ENCODE measurements at places on chromosomes 2 and 18.
A peak's percentile ranks its signal among the peaks of the same experiment; 100 is the strongest.

DNA sequence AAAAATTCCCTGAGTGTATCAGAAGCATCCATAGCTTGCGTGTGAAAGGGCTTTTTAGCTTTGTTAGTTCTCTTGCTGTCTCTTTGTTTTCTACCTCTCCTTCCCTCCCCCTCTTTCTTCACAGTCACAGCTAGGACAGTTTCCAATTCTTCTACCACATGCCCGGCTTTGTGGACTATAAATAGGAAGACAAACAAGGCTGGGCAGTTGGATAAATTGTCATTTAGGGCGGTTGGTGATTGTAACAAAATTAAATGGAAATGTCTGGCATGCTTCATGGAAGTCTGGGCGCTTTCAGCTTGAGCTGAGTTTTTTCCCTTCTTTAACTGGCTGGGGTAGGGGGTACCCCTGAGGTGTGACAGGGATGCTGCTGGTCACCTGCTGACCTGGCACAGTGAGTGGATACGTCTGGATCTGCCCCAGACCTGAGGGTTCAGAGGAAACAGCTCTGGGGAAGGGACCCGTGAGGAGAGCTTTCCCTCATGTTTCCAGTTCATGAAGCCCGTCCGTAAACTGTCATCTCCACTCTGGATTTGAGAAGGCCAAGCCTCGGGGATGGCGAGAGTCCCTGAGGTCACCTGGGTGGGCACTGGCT is 29.0 kb upstream of the GIGYF2 start:
- DNase-seq: no peak

DNA sequence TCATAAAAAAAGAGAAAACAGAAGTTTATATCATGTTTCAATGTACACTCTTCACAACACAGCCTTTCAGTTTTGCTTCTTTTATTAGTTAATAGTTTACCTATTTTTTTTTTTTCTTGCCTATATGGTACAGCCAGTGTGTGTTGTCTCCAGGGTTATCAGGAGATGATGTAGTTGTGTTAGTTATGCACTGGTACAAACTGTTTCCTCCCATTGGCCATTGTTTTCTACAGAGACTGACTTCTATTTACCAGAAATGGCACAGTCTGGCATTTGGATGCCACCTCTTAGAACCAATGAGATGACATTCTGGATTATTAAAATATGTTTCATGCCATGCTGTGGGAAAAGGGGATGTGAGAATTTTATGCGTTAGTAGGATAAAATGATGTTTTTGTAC is 339.4 kb downstream of the PLCL1 start:
- no peak for DNase-seq

- no peak for DNase-seq
These were observed 13.2 kb downstream of the NRP2 start for GRCh38 chr2:205695460-205695991.

- no peak for DNase-seq
These were observed 1.6 kb upstream of the CSRNP3 start for GRCh38 chr2:165467921-165468320.

GRCh38 chr2:8352296-8352695 is 329.6 kb upstream of the ID2 start:
- peak; percentile 45 for DNase-seq

DNA sequence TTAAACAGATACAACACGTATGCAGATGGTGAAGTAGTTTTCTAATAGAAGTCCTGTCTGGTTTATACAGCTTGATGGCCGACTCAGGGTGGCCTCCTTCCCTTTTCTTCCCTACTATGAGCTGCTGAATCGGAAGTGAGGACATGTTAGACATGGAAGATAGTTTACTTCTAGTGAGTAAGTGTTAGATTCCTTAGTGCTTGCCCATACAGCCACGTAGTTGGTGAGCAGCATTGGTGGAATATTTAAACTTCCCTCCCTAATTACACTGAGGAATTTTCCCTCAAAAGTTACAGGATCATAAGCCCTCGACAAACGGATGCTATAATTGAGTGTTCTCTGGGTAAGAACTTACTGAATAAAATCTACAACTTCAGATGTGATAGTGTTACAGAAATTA is 52.1 kb downstream of the RHBDD1 start:
- DNase-seq: no peak

- DNase-seq: no peak
These were observed 90.5 kb downstream of the PMAIP1 start for GRCh38 chr18:59990121-59990823.

GRCh38 chr2:191115391-191115790 is 35.4 kb downstream of the STAT4 start:
- DNase-seq: no peak

GRCh38 chr2:81734981-81735380 is 1430.4 kb upstream of the LRRTM1 start:
- DNase-seq: no peak

DNA sequence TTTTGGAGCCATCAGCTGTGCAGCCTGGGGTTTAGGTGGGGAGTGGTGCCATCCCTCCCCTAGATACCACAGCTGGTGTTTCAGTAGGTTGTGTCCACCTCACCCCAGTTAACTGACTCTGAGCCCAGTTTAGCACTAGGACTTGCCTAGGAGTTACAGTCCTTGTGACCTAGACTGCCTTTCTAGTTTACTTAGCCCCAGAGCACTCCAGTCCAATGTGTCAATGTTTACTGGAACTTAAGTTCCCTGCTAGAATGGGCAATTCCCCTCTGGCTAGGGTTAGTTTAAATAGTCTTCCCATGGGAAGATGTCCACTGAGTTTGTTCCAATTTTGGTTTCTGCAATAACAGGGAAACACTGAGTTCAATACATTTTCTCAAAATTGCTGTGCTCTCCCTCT is 909.2 kb downstream of the CCDC85A start:
- DNase-seq: no peak

All from HL-60 (cell line).